ENCODE measurements at places on chromosomes 4 and X.

DNA sequence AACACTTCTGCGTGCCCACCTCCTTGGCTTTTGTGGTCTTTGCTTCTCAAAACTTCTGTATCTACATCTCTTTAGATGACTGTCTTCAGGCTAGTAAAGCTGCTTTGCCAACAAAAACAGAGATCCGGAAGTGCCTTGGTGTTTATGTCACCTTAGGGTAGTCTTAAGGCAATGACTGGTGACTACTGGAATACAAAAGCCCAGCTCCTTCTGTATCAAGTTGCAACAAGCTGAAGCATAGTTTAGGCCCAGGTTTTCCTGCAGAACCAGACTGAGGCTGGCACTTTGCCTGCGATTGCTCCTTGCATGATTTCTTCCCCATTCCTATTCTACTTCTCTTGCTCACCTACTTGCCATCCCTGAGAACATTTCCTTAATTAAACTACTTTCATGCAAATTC, 333.8 kb downstream of the DMD start:
- DNase-seq, result no peak

- no peak for DNase-seq
Observed at GRCh38 chr4:172546782-172547181, 621.8 kb upstream of the GALNT7 start.

DNA sequence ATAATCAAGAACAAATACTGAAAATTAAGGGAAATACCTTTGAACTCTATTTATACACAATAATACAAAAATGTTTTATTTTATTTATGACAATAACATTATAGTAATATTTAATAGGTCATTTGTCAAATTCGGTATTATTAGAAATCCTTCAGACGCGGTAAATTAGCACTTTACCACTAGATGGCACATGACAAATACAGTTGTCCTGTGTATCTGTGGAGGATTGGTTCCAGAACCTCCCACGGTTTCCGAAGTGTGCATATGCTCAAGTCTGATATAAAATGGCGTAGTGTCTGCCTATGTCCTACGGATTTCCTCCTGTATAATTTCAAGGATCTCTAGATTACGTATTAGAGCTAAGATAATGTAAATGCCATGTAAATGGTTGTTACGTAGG, 8.1 kb upstream of the LINC00632 start:
- DNase-seq, result no peak

DNA sequence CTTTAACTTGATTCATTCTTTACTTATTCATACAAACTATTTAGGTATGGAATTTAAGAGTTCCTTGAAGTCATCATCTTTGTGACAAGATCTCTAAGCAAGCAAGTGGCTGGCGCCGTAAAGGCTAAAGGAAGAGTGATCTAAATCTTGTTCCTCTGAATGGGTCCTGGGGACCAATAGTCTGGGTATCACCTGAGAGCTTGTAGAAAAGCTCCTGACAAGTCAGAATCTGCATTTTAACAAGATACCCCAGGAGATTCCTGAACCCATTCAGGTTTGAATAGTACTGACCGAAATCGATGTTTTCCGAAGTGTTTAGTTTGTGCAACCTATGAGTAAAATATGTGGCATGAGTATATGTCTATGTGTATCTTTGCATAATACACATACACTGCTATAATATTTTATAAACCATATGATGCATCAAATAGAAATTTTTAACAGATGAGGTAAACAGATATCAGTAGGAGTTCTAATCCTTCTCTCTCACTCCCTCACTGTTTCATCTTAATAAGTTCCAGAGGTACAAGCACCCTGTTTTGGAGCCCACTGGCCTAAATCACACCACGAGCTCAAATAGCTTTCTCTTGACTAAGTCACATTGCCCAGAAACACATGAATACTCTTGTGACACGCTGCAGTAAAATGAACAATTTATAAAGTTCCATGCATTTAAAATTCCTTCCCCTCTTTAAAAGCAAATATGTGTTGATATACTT, 170.0 kb downstream of the RELL1 start:
- DNase-seq, result no peak
